ENCODE measurements at places on chromosomes 3 and 15. TPM values are rescaled to one million over a fixed set of nuclear protein-coding genes. Genes with fewer than 3 reads are reported as not detected.
A peak's percentile ranks its signal among the peaks of the same experiment; 100 is the strongest.

DNA sequence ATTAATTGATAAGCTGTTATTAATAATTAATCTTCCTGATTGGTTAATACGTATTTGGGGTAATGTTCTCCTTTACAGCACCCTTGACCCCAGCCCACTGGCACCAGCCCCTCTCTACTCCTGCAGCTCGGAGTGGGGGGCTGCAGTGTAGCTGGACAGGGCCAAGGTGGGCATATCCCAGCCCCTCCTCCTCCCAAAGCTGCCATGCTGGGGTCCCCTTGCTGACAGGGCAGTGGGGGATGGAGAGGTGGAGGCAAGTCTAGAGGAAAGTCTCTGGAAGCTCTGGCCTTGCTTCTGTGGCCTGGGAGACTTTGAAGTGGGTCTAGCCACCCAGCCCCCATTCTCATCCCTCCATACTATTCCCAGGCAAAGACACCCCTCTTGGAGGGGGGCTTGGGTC is 35.8 kb downstream of the HCN4 start:
- DNase-seq, result no peak

The ZNF662 gene
- 6.3 TPM for total RNA-seq

GRCh38 chr15:42604894-42605744 is 29.7 kb downstream of the STARD9 start:
- no peak for DNase-seq

DNA sequence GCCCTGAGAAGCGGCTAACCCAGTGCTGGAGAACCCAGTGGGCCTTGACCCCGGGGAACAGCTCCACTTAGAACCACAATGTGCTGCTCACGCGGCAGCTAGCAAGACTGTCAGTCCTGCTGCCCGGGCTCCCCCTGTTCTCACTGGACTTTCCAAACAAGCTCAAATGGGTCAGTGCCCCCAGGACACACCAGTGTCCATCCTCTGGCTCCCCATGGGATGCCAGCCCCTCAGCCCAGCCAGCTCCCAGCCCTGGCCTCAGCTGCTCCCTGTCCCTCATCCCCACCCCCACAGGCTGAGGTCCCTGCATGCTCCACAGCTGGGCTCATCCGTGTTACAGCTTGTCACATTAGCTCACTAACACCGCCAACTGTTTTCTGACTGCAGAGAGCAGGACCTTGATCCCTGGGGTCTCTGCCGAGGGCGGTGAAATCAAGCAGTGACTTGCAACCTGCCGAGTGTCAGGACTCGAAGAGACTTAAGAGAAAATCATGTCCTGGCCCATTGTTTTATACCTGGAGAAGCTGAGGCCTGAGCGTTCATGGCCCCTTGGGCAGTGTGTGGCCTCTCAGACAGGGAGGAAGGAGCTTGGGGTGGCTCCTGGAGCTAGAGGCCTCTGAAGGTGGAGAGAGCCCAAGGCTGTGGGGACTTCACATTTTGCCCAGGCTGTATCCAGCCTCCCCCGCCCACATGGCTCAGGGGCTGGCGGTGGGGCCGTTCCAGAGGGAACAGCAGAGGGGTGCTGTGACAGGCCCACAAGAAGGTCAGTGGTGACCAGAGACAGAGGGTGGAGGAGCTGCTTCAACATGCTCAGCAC is 157.5 kb downstream of the MEGF11 start:
- DNase-seq, result no peak

DNA sequence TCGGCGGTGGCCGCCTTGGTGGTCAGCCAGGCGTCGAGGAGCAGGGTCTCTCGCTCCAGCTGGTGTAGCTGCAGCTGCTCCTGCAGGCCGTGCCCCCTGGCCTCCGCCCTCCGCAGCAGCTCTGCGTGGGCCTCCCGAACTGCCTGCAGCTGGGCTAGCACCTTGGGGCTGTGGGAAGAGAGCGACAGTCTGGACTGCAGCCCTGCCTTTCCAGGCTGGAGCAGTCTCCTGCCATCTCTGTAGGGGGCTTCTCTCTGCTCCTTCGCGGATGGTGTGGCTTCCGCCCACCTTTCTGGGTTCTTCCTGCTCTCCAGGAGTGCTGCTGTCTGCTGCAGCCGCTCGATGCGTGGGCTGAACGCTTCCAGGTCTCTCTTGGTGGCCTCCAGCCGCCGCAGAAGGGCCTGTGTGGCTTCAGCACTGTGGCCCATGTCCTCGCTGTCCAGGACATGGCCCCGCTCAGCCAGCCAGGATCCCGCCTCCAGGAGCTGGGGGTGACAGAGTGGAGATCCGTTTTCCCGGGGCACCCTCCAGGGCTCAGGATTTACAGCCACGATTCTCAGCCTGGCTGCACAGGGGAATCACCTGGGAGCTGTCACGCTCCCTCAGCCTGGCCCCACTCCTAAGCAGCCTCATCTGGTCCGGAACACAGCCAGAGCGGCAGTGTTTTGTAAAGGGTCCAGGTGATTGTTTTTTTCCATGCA is 16.8 kb downstream of the PLA2G4B start:
- DNase-seq, result no peak

The P2RY14 gene
- total RNA-seq, result 4.5 TPM

The SLC12A8 gene
- total RNA-seq, result 0.80 TPM

GRCh38 chr3:148280623-148281242 is 417.0 kb upstream of the AGTR1 start:
- DNase-seq, result no peak

The BFSP2 gene
- total RNA-seq, result not detected

- DNase-seq, result no peak
These were observed 72.4 kb downstream of the TFRC start for GRCh38 chr3:196009456-196009855.

The TRH gene
- total RNA-seq, result not detected

DNA sequence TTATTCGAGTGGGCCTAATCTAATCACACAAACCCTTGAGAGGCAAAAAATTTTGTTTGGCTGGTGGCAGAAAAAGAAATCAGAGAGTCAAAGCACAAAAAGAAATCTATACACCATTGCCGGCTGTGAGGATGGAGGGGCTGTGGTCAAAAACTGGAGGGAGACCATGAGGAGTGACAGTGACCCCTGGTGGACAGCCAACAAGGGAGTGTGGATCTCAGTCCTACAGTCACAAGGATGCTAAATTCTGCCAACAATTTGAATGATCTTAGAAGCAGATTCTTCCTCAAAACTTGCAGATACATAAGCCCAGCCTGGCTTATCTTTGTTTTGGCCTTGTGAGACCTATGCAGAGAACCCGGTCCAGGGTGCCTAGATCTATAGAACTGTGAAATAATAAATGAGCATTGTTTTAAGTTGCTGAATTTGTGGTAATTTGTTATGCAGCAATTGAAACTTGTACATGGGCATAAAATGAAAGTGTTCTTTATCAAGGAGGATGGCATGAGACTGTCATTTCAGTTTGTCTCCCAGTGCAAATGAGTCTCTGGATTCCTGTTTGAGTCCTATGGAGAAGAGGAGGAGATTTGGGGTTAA is 103.0 kb upstream of the ARHGEF26 start:
- no peak for DNase-seq

- DNase-seq, result peak; percentile 69
These were observed 7.2 kb downstream of the CLCN2 start for GRCh38 chr3:184354121-184354728.

The LMAN1L gene
- 72.9 TPM for total RNA-seq

The GOLGA8G gene
- not detected for total RNA-seq

DNA sequence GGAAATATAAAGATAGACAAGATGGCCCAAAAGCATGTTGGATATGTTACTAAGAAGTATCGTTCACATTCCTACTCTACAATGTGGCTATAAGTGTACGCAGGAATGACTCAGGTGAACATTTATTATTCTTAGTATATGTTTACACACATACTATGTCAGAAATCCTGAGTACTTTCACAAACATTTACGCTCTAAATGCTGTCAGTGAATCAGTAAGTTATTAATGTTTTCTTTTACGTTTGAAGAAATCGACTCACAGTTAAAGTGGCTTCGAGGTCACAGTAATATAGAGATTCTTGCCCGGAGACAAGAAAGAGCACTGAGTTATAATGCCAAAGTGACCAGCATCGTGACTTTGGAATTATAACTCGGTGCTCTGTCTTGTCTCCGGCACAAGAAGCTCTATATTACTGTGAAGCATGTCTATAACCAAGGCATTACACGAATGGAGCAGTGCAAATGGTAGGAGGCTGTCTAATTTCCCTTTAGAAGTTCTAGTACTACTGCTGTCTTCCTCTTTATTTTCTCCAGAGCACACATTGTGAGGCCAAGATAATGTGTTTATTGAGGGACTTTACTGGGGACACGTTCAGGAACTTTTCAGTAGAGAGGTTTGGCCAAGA is 61.8 kb upstream of the P3H2 start:
- DNase-seq, result no peak

- no peak for DNase-seq
These were observed 4.8 kb downstream of the GASK1A start for GRCh38 chr3:42983927-42984326.

The IQCF5 gene
- total RNA-seq, result not detected

The ILDR1 gene
- not detected for total RNA-seq

The CSPG4 gene
- 27.6 TPM for total RNA-seq

GRCh38 chr15:72998681-72999466 is 53.4 kb upstream of the NEO1 start:
- no peak for DNase-seq

The PTPRG gene
- 37.6 TPM for total RNA-seq

The GOLGA8Q gene
- 1.1 TPM for total RNA-seq

GRCh38 chr3:127092776-127093175 is 100.2 kb upstream of the PRR23E start:
- no peak for DNase-seq

- DNase-seq, result no peak
These were observed 686.5 kb downstream of the IGSF11 start for GRCh38 chr3:118348169-118348557.

DNA sequence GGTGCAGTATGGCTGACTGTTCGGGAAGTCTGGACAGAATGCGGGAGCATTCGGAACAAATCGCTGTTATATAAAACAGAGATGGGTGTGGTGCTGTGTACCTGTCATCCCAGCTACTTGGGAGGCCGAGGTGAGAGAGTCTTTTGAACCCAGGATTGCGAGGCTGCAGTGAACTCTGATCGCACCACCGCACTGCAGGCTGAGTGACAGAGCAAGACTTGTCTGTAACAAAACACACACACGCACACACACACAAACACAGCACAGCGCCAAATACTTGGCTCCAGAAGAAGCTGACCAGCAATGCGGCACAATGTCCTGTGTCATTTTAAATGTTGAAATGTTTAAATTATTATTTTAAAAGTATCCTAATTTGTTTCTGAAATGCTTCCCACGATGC is 12.6 kb downstream of the RFTN1 start:
- DNase-seq, result no peak

- DNase-seq, result no peak
These were observed 67.4 kb downstream of the GRIP2 start for GRCh38 chr3:14472471-14473351.

The IMPDH2 gene
- 60.2 TPM for total RNA-seq

DNA sequence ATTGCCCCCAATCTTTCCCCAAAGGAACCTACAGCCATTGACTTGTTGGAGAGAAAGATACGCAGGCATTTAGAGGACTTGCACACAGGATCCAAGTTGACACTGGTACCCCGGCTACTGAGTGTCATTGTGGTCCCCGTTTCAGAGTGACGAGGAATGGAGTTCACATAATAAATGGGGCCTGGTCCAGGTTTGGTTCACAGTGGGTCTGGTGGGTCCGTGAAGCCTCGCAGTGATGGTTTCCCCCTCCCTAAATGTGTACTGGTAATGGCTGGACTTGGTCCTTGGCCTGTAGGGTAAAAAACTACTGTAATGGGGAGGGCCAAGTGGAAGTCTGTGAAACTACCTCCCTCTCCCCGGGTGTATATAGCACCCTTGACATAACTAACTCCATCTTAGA is 232.1 kb upstream of the LYSMD4 start:
- no peak for DNase-seq
